Activated naive CD4-positive, alpha-beta T cell (primary cell): ENCODE measurements at places on chromosomes 12 and 14.

GRCh38 chr14:72663076-72663487 lies 230.8 kb downstream of the DPF3 start:
- no peak for DNase-seq

GRCh38 chr12:2739832-2740641 lies 54.7 kb upstream of the FKBP4 start:
- DNase-seq, result no peak

- no peak for DNase-seq
Measured at GRCh38 chr14:102786768-102787167, 9.5 kb downstream of the TRAF3 start.

DNA sequence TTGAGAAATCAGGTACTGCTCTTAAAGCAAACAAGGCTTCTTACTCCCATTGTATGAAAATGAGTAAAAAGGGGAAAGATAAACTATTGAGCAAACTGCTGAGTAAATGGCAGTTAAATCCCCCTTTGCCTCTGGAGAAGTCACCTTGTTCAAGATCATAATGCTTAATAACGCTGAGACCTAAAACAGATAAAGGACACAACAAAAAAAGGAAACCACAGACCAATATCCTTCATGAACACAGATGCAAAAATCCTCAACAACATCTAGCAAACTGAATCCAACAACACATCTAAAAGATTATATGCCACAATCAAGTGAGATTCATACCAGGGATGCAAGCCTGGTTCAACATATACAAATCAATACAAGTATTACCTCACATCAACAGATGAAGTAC lies 109.0 kb upstream of the MDM1 start:
- DNase-seq, result no peak

- no peak for DNase-seq
Measured at GRCh38 chr12:105393587-105393986, 63.1 kb downstream of the C12orf75 start.

DNA sequence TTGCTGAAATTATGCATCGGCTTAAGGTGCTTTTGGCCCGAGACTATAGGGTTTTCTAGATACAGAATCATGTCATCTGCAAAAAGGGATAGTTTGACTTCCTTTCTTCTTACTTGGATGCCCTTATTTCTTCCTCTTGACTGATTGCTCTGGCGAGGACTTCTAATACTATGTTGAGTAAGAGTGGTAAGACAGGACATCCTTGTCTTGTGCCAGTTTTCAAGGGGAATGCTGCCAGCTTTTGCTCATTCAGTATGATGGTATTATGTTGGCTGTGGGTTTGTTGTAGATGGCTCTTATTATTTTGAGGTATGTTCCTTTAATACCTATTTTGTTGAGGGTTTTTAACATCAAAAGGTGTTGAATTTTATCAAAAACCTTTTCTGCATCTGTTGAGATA lies 8.3 kb downstream of the BMAL2 start:
- DNase-seq, result no peak

- no peak for DNase-seq
Measured at GRCh38 chr14:32898876-32899275, 39.8 kb upstream of the NPAS3 start.

GRCh38 chr12:77734214-77734883 lies 96.3 kb upstream of the NAV3 start:
- DNase-seq, result no peak
